ENCODE measurements at places on chromosomes 6 and 20.

DNA sequence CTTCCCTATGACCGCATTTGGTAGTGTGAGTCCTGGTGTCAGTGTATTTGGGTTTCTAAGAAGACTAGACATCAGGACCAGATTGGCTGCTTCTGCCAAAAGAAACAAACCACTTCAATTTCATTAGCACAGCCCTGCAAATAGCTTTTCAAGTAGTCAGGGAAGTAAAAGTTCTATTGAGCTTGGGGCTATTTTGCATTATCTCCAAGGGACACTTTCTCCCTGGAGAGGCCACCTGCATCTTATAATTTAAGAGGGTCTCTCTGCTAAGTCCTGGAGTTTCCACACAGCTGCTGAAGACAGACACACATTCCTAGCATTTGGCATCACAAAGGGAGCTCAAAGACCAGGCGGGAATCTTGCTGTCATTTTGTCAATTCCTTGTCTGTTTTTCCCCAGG lies 141.2 kb downstream of the BMP2 start:
- H3K27ac ChIP-seq: no peak overlapping the region
- H3K4me3 ChIP-seq: no peak overlapping the region
- H3K4me1 ChIP-seq: no peaks in the 10 kb centered on the region
- H3K27me3 ChIP-seq: no peaks in the 10 kb centered on the region

GRCh38 chr20:58793512-58794420 lies 56.9 kb downstream of the GNAS-AS1 start:
- H3K27me3 ChIP-seq: peaks cover 74% of the 10 kb centered on the region
- H3K27ac ChIP-seq: no peak overlapping the region
- H3K4me3 ChIP-seq: no peak overlapping the region
- no peaks in the 10 kb centered on the region for H3K4me1 ChIP-seq

DNA sequence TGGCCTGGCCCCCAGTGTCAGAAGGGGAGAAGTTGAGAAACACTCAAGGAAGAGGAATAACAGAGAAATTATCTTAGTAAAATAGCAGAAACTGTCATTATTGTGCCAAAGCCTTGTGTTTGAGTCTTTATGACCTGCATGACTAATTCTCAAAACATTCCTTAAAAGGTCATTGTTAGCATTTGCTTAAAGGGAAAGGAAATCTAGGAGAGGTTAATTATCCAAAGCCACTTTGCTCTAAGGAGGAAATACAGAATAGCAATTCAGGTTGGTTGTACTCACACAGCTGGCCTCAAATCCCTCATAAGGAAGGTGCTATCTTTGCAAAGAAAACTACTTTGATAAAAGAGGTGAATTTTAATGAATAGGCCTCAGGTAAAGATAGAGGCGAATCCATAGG lies 516.7 kb downstream of the CBLN4 start:
- no peak for DNase-seq
- no peaks in the 10 kb centered on the region for H3K4me1 ChIP-seq
- no peaks in the 10 kb centered on the region for H3K36me3 ChIP-seq
- H3K27ac ChIP-seq: no peak overlapping the region

DNA sequence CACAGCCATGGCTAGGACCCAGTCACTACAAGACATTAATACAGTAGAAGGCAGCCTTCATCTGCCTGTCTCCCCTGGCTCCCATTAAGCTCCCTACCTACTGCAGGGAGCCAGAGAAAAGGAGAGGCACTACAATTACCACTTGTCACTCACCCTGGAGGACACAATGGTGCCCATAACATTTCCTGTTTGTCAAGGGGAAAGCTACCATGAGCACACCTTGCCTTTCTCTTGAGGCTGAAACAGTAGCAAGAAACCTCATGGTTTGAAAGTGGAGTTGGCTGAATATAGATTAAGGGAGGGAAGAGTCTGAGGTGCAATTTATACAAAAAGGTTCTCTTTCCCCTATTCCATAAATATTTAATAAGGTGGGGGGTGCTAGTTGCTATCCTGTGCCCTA lies 27.9 kb downstream of the STK38 start:
- no peaks in the 10 kb centered on the region for H3K27me3 ChIP-seq
- peaks cover 80% of the 10 kb centered on the region for H3K36me3 ChIP-seq
- peak overlapping the region; percentile 12 for H3K27ac ChIP-seq
- peaks cover 31% of the 10 kb centered on the region for H3K4me1 ChIP-seq
- H3K4me3 ChIP-seq: no peak overlapping the region
- DNase-seq: no peak

DNA sequence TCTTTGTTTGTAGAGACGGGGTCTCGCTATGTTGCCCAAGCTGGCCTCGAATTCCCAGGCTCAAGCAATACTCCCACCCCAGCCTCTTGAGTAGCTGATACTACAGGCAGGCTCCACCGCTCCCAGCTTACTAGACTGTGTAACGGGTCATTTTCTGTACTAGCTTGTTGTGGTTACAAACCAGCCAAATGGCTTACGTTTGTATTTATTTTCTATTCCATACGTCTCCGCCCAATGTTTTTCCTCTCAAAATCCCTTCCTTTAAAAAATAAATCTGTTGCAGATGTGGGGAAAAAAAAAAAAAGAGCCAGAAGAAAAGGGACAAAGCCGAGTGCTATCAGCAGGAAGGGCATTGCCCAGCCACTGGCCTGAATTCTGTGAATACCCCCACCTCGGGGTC lies 41.6 kb downstream of the PRND start:
- H3K27ac ChIP-seq: no peak overlapping the region
- H3K36me3 ChIP-seq: no peaks in the 10 kb centered on the region
- H3K27me3 ChIP-seq: peaks cover 10% of the 10 kb centered on the region

DNA sequence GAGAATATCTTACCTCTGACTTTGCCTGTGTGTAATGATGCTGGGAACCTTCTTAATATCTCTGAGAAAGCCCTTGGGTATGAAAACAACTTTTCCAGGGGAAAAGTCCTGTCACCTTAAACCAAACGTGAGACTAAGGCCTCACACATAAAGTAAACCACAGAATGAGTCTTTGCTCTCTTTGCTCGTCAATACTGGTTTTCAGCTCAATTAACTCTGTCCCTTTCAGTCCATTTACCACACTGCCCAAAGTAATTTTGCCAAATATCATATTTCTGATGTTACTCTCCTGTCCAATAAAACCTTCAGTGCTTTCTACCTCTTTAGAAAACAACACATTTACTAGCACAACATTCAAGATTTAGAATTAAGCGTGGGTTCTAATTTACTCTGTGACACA lies 100.5 kb upstream of the HMGCLL1 start:
- H3K4me1 ChIP-seq: no peaks in the 10 kb centered on the region
- H3K4me3 ChIP-seq: no peak overlapping the region
- H3K27me3 ChIP-seq: no peaks in the 10 kb centered on the region
- no peak overlapping the region for H3K27ac ChIP-seq

DNA sequence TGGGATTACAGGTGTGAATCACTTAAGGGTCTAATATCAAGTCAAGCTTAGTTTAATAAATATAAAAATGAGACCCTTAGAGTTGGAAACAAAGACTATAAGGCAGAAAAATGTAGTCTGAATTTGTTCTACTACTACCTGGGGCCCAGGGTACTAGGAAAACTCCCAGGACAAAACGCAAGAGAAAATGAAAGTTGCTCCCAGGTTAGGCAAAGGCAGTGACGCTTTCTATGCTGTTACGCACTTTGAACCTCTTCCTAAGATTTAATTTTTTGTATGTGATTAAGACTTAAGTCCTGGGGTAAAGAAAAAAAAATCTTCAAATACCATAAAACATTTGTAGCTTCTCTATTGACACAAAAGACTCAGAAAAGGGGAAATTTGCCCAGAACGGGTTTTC lies 17.3 kb downstream of the DSP start:
- H3K4me3 ChIP-seq: no peak overlapping the region
- H3K27me3 ChIP-seq: peaks cover 83% of the 10 kb centered on the region
- no peaks in the 10 kb centered on the region for H3K4me1 ChIP-seq
- DNase-seq: no peak
- H3K27ac ChIP-seq: no peak overlapping the region
- H3K36me3 ChIP-seq: no peaks in the 10 kb centered on the region

- H3K4me3 ChIP-seq: no peak overlapping the region
- peaks cover 74% of the 10 kb centered on the region for H3K4me1 ChIP-seq
- H3K27ac ChIP-seq: no peak overlapping the region
- no peak for DNase-seq
- peaks cover 10% of the 10 kb centered on the region for H3K36me3 ChIP-seq
These were observed 30.4 kb downstream of the JARID2 start for GRCh38 chr6:15276036-15276985.
